ENCODE measurements at places on chromosomes 6 and 20. TPM values are rescaled to one million over a fixed set of nuclear protein-coding genes. Genes with fewer than 3 reads are reported as not detected.

The OTOR gene
- total RNA-seq: not detected

The NUS1 gene
- total RNA-seq: 12.7 TPM

The ITPR3 gene
- 46.3 TPM for total RNA-seq

DNA sequence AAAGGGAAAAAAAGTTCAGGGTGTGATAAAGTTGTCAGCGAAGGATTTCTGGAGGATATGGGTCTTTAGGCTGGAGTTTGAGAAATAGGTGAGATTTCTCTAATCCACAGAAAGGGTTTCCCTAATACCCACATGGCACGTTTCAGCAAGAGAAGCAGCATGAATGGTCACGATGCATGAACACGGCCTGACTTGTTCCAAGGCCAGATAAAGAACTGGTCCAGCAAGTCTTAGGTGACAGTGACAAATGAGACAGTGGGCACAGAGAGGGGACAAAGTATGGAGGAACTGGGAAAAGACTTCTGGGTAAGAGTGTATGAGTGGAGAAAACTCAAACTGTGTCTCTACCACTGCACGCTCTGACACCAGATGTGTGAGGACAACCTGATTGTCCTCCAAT is 262.0 kb upstream of the FOXQ1 start:
- DNase-seq: peak; percentile 92

All from stomach (tissue), 19 donors.